ENCODE measurements at places on chromosomes 2 and 18.

DNA sequence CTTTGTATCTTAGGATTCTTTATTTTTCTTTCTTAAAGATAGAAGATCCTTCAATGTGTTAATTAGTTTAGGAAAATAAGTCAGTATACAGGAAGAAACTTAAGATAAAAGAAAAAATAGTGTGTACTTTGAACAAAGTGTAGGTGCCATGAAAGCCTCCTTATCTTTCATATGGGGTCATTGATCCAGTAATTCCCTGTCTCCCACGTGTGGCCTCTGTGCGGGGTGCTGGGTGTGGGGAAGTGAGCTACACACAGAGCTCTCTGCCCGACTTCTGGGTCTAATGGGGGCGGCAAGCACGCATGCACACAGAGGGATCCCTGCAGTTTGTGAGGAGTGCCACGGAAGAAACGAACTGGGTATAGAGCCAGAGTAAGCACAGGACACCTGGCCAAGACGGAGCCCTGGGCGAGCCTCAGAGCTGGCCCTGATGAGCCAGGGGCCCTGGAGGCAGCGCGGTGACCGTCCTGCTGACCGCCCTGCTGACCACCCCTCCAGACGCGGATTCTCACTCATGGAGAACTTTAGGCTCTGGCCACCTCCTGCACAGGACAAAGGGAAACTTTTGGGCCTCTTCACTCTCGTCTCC lies 253.5 kb downstream of the ACKR3 start:
- peaks cover 26% of the 10 kb centered on the region for H3K4me1 ChIP-seq
- H3K4me3 ChIP-seq, result no peak overlapping the region
- DNase-seq, result no peak
- no peaks in the 10 kb centered on the region for H3K27me3 ChIP-seq
- no peak overlapping the region for H3K27ac ChIP-seq

GRCh38 chr2:128753321-128753720 lies 434.7 kb upstream of the HS6ST1 start:
- H3K27ac ChIP-seq, result no peak overlapping the region
- H3K36me3 ChIP-seq, result no peaks in the 10 kb centered on the region
- H3K27me3 ChIP-seq, result peaks cover 60% of the 10 kb centered on the region
- H3K4me1 ChIP-seq, result no peaks in the 10 kb centered on the region
- DNase-seq, result no peak
- H3K4me3 ChIP-seq, result no peak overlapping the region

DNA sequence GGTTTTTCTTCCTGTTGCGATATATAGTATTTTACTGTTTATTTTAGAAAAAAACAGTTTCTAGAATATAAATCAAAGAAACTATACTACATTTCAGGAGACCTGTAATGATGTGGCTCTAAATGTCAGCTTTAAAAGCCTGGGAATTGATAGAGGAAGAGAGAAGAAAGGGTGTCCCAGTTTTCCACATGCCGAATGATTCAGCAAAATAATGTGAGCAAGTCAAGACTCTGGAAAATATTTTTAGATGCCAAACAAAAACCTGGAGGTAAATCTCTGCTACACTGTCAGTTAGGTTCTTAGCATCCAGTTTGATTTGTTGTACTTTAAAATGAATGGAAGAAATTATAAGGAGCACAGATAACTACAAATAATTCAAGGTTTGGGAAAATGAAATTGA lies 67.1 kb upstream of the DSG1 start:
- H3K27me3 ChIP-seq, result no peaks in the 10 kb centered on the region
- no peak overlapping the region for H3K27ac ChIP-seq
- no peaks in the 10 kb centered on the region for H3K36me3 ChIP-seq
- H3K4me1 ChIP-seq, result no peaks in the 10 kb centered on the region
- no peak overlapping the region for H3K4me3 ChIP-seq
- DNase-seq, result no peak

- peaks cover 29% of the 10 kb centered on the region for H3K27me3 ChIP-seq
- no peaks in the 10 kb centered on the region for H3K36me3 ChIP-seq
- peak; percentile 57 for DNase-seq
Measured at GRCh38 chr2:10720306-10720705, 1.1 kb upstream of the ATP6V1C2 start.

DNA sequence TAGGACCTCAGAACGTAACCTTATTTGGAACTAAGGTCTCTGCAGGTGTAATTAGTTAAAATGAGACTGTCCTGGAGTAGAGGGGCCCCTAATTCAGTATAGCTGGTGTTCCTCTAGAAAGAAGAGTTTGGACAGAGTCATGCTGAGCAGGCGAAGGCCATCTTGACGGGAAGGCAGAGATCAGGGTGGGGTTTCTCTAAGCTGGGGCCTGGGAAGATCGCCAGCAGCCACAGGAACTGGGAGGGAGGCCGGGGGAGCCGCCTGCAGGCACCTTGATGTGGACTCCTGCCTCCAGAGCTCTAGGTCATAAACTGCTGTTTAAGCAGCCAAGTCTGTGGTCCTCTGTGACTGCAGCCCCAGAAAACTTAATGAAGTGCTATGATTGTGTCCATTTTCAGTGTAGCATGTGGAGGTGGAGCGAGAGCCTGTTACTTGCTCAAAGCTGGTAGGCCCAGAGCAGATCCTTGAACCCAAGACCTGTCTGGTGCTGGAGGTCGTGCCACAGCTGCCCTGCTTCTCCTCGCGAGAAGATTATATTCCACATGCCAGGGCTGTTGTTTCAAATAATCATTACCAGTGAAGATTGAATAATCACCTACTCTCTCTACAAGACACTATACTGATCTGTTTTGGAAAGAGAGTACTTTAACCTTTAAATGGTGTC lies 105.7 kb downstream of the TPO start:
- no peaks in the 10 kb centered on the region for H3K4me1 ChIP-seq
- H3K27me3 ChIP-seq, result peaks cover 33% of the 10 kb centered on the region
- no peak overlapping the region for H3K27ac ChIP-seq
- H3K4me3 ChIP-seq, result no peak overlapping the region

DNA sequence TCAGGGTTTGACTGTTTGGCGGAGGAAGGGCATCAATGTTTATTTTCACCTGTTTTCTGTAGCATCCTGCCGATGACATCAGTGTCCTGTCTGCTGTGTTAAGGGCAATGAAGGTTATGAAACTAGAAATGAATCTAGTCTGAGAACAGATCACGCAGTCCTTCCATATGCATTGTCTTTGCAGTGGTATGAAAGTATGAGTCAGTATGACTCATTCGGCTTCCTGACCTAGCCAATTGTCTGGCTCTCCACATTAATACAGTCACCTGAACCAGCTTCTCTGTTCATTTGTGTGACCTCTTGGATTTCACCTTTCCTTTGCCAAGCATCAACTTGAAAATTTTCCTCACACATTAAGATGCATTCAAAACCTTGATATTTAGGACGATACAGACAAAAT lies 353.8 kb downstream of the RND3 start:
- no peaks in the 10 kb centered on the region for H3K27me3 ChIP-seq
- peak overlapping the region; percentile 77 for H3K27ac ChIP-seq
- H3K4me3 ChIP-seq, result no peak overlapping the region
- DNase-seq, result peak; percentile 97

DNA sequence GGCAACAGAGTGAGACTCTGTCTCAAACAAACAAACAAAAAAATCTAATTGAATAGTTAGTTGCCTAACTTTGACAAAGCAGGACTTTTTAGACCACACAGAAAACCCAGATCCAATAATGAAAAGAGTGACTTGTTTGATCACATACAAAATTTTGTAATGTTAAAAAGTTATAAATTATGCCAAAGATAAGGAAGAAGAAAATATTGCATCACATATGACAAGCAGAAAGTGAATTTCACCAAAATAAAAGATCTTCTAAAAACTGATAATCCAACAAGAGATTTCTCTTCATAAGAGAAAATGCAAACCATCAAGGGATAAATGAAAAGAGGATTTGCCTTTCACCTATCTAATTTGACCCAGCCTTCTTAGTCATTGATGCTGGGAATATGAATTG lies 2.8 kb upstream of the RMP24 start:
- no peaks in the 10 kb centered on the region for H3K36me3 ChIP-seq
- H3K4me1 ChIP-seq, result no peaks in the 10 kb centered on the region
- no peaks in the 10 kb centered on the region for H3K27me3 ChIP-seq
- DNase-seq, result no peak

- no peak overlapping the region for H3K27ac ChIP-seq
- no peaks in the 10 kb centered on the region for H3K36me3 ChIP-seq
- H3K4me3 ChIP-seq, result no peak overlapping the region
- no peak for DNase-seq
- peaks cover 4% of the 10 kb centered on the region for H3K27me3 ChIP-seq
Measured at GRCh38 chr2:237624565-237624964, 2.8 kb upstream of the LRRFIP1 start.

DNA sequence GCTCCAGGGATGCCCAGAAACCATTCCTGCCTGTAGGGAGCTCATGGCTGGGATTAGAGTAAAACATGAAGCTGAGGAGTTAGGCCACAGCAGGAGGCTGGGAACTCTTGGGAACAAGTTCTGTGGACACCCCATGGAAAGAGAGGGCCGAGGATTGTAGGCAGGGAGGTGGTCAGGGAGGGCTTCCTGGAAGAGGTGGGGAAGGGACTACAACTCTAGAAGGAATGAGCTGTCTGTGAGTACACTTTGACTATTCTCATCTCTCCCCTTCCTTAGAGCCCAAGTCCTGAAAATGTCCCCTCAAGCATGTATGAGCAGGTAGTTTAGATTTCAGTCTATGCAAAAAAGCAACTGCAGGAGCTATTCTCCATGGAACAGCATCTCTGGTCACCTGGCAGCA lies 139.9 kb upstream of the GLI2 start:
- H3K4me1 ChIP-seq, result no peaks in the 10 kb centered on the region
- no peaks in the 10 kb centered on the region for H3K27me3 ChIP-seq
- H3K27ac ChIP-seq, result no peak overlapping the region
- DNase-seq, result no peak
- H3K36me3 ChIP-seq, result no peaks in the 10 kb centered on the region

Measured in PC-3 (cell line).